HFF-Myc (cell line): ENCODE measurements at places on chromosomes 16 and 17.
A peak's percentile ranks its signal among the peaks of the same experiment; 100 is the strongest.

- DNase-seq: peak; percentile 14
Observed at GRCh38 chr16:81035398-81035974, at the start of gene ATMIN. ATMIN (plus strand) TSS chr16:81035842; CDS start chr16:81035871, 29 bp downstream.

DNA sequence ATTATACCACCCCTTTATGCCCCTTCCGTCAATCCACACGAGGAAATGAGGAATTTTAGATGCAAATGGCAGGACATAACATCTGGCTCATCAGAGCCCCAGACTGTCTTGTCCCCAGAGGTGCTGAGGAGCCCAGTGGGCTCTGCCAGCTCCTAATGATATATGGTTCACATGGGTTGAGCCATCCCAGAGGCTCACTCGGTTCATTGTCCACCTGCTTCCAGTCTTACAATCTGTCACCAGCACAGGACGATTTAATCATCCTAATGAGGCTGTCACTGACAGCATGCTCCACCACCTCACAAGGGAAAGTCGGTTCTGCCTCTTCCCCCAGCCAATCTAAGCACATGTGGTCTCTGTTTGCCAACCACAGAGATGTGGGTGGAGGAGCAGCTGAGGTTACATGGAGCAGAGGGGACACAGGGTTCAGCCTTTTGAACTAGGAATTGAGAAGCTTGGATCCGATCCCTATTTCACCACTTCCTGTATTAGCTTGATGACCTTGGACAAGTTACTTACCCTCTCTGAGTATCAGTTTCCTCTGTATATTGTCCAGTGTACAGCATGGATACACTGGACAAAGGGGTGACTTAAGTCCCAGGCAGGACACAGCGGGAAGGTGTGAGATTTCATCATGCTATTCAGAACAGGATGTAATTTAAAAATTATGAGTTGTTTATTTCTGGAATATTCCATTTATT lies 27.0 kb upstream of the DHX8 start:
- peak; percentile 56 for DNase-seq

GRCh38 chr17:10814075-10814474 lies 10.2 kb upstream of the TMEM238L start:
- DNase-seq: no peak

DNA sequence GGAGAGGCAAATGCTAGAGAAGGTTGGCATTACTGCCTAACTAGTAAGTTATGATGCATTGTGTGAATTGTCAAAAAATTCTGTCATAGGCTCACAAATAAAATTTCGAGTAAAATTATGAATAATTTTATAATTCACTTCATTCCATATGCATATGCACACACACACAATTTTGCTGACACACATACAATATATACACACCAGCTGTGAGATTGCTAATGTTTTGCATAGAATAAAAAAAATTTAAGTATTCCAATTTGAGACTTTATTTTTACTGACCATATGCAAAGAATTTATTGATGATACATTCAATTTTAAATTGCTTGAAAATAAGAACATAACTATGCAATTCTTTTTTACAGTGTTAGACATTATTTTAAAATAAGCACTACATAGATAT lies 6.8 kb upstream of the TMEM100 start:
- no peak for DNase-seq

- DNase-seq: no peak
Observed at GRCh38 chr16:72859581-72859980, 188.3 kb downstream of the ZFHX3 start.

- DNase-seq: peak; percentile 93
Observed at GRCh38 chr17:15502369-15503112, 35.1 kb upstream of the CDRT4 start.

GRCh38 chr17:30093463-30094147 lies 23.0 kb upstream of the NSRP1 start:
- no peak for DNase-seq

DNA sequence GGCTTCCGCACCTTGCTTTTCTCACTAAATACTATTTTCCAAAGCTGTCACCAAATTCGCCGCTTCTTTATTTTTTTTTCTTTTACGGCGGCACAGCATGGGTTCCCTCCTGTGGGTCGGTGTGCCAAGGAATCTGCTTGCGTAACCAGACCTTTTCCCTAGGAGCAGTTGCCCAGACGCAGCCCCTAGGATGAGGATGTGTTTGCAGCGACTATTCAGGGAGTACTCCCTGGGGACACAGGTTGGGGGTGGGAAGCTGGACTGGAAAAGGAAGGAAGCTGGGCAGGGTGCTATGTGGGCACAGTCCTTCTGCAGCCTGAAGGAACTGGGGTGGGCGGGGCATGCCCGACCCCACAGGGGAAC lies 49.0 kb upstream of the ZCCHC14 start:
- no peak for DNase-seq

DNA sequence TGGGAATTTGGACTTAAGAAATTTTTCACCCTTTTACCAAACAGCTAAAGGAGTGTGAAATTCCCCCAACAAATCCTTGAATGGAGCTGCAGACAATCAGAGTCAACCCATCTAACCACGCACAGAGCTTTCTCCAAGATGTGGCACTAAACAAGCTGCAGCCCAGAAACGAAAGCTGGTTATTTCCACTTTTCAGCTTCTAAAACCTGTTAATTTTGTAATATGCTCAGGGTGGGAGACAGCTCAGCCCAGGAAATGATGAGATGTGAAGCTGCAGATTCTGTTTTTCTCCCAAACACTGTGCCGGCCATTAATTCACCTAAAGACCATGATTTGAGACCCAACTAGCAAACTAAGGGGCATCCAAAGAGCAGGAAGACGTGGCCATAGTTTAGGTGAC lies 33.2 kb upstream of the ABR start:
- no peak for DNase-seq

GRCh38 chr16:4376893-4377572 lies 5.4 kb downstream of the VASN start:
- DNase-seq: no peak

- DNase-seq: no peak
Observed at GRCh38 chr17:40648384-40648968, 858 bp upstream of the SMARCE1 start.

DNA sequence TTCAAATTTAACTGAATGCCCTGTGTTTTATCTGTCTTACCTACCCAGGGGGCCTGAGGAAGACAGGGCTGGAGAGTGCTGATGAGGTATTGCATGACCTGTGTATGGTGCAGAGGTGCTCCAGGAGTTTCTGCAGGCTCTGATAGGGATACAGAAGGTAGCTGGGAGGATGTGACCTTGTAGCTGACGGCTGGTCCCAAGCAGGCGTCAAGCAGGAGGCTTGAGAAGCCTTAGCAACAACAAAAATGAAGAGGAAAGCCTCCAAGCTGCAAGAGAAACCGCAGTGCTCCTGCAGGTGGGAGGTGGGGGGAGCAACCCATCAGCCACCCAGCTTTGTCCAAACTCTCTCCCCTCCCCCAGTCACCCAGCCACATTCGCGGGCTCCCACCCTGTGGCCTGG lies 40.4 kb downstream of the LAT start:
- no peak for DNase-seq

- DNase-seq: no peak
Observed at GRCh38 chr16:14168146-14168545, 97.0 kb downstream of the MRTFB start.
